ENCODE measurements at places on chromosomes 1 and 21.

DNA sequence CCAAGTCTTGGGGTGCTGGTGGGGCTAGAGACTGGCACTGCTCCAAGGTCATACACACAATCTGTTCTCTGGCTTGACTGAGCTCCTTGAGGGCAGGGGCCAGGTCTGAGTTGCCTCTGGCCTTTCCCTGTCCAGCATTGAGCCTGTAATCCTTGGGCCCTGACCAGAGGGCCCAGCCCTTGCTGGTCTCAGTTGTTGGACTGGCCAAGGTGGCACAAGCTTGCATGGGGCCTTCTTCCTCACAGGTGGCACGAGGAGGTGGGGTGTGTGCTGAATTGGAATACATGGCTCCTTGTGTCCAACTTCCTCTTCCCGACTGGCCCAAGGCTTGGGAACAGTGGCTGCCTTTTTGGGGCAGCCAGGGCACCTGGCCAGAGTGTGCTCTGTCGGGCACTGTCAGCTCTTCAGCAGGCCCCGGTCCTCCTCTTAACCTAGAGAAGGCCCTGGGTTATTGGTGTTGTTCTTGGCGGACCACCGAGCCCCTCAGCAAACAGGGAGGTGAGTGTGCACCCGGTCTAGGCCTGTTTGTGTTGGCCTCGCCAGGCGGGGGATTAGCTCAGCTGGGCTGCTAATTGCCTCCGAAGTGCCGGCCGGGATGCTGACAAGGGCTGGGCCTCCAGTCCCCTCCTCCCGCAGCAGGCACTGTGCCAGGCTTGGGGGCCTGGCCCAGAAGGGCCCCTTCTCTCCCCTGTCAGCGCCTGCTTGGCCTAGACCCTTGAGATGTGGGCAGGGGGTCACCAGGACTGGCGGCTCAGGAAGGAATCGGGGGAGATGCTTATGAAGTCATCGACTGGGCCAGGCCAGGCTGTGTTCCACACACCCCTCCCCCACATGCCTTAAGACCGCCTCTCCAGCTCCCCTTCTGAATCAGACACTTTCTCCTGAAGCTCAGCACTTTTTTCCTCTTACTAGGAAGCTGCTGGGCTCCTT is 28.5 kb downstream of the WNT4 start:
- no peak for DNase-seq

- DNase-seq: no peak
These were observed 17.9 kb downstream of the CSRP1 start for GRCh38 chr1:201488830-201489589.

GRCh38 chr1:33429856-33430691 is 821 bp downstream of the PHC2 start:
- DNase-seq: peak; percentile 54

DNA sequence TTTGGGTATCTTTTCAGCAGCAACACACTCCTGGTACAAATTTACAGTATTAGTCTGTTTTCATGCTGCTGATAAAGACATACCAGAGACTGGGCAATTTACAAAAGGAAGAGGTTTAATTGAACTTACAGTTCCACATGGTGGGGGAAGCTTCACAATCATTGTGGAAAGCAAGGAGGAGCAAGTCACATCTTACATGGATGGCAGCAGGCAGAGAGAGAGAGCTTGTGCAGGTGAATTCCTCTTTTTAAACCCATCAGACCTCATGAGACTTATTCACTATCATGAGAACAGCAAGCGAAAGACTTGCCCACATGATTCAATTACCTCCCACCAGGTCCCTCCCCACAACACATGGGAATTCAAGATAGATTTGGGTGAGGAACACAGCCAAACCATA is 124.5 kb downstream of the TPR start:
- DNase-seq: no peak
